ENCODE measurements at places on chromosomes 6 and 20. TPM values are rescaled to one million over a fixed set of nuclear protein-coding genes. Genes with fewer than 3 reads are reported as not detected.

DNA sequence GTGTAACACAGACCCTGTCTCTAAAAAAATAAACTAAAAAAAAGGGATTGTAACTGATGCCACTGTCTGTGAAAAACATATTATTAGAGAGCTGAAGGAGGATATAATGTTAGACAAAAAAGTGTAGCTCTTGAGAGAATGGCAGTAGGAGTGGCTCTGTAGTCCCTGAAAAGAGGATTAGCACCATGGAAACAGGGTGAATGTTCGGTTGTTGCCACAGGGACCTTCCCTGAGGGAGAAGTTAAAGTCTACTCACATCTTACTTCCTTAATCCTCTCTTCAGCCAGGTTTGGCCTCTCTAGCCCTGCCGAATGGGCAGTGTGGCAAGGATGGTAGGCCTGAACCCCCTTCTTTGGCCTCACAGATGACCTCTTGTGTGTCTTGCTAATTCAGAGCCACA, 12.1 kb downstream of the SCAND1 start:
- no peaks in the 10 kb centered on the region for H3K27me3 ChIP-seq
- no peak overlapping the region for H3K4me3 ChIP-seq
- H3K36me3 ChIP-seq = peaks cover 36% of the 10 kb centered on the region
- no peak for DNase-seq
- H3K4me1 ChIP-seq = peaks cover 8% of the 10 kb centered on the region

- no peaks in the 10 kb centered on the region for H3K36me3 ChIP-seq
- DNase-seq = no peak
- no peak overlapping the region for H3K27ac ChIP-seq
Measured at GRCh38 chr6:1473598-1473997, 84.2 kb downstream of the FOXF2 start.

Gene GSTA1
- total RNA-seq = 0.18 TPM

GRCh38 chr6:150735341-150735851, 130.1 kb upstream of the MTHFD1L start:
- no peak overlapping the region for H3K27ac ChIP-seq
- no peaks in the 10 kb centered on the region for H3K36me3 ChIP-seq
- DNase-seq = no peak
- H3K4me3 ChIP-seq = no peak overlapping the region
- H3K27me3 ChIP-seq = no peaks in the 10 kb centered on the region

Gene THBD
- total RNA-seq = under 0.01 TPM
